Hematopoietic multipotent progenitor cell (in vitro differentiated cells): ENCODE measurements at places on chromosomes 6 and 20.
A peak's percentile ranks its signal among the peaks of the same experiment; 100 is the strongest.

- DNase-seq: no peak
These were observed 8.1 kb downstream of the HLA-DRB1 start for GRCh38 chr6:32581315-32582095.

DNA sequence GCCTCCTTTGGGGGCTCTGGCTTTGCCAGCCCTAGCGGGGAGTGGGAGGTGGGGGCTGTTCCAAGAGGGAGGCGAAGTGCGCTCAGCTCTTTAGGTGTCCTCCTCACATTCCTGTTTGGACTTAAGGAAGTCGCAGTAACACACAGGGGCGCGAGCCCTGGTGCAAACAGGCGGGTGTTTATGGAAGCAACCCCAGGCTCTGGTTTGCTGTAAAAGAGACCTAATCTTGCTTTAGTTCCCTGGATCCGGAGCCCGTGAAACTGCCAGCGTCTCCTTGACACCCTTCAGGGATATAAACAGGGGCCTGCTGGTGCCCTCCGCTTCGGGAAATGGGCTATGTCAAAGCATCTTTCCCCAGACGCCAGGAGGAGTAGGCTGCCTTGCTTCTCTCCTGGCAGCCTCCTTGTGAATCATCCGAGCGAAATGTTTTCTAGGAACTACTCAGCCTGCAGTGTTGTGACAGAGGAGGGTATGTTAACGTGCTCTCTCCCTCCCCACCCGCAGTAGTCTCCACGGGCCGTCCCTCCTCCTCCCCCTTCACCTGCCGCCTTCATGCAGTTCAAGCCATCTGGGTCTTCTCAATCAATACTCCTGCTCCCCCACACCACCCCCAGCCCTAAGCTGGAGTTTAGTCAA is 168.0 kb upstream of the LRFN2 start:
- DNase-seq: no peak

DNA sequence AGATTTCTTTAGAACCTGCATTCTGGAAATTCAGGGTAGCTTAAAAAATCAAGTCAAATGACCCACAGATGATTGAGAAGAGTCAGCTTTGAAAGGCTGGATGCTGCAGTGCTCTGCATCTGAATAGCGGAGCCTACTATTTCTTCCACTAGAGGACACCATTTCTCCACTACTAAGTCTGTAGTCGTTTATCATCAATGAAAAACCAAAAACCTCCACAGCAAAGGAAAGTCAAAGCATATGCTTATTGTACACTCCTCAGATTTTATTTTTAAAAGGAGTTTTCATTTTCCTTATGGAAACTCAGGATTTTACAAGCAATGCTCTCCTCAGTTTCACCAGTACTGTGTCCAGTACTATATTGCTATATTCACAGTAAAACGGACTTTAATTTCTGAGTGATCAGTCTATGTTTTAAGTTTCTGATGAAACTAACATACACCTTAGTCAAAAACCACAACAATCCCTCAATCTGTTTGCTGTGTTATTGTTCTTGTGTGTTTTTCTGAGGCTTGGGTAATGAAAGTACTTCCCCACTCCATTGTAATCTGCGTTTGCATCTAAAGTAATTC is 50.5 kb upstream of the ENPP5 start:
- DNase-seq: peak; percentile 39

- no peak for DNase-seq
These were observed 680.4 kb upstream of the MAP3K7 start for GRCh38 chr6:91267246-91267645.

DNA sequence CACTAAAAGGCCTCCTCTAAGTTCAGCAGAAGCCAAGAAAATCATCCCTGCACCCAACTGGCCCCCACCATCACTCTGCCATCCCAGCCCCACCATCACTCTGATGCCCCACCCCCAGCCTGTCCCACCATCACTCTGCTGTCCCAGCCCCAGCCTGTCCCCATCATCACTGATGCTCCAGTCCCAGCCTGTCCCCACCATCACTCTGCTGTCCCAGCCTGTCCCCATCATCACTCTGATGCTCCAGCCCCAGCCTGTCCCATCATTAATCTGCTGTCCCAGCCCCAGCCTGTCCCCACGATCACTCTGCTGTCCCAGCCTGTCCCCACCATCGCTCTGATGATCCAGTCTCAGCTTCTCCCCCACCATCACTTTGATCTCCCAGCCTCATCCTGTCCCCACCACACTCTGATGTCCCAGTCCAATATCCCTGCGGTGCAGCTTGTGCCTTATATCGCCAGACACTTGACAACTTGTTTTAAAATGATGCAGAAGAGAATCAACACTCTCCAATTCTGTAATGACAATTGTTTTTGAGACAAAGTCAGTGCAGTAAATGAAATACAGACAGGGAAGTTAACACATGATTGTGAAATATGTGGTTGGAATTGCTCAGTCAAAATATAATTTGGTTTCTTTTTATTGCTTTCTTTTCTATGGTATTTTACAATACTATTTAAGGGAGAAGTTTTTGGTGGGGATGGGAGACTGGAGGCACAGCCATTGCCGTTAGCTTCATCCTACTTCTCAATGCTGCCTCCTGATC is 100.8 kb downstream of the TNFAIP3 start:
- peak; percentile 70 for DNase-seq

- peak; percentile 33 for DNase-seq
These were observed 16.8 kb upstream of the TAAR1 start for GRCh38 chr6:132675749-132676148.

GRCh38 chr6:150380256-150380655 is 11.4 kb downstream of the IYD start:
- DNase-seq: no peak

DNA sequence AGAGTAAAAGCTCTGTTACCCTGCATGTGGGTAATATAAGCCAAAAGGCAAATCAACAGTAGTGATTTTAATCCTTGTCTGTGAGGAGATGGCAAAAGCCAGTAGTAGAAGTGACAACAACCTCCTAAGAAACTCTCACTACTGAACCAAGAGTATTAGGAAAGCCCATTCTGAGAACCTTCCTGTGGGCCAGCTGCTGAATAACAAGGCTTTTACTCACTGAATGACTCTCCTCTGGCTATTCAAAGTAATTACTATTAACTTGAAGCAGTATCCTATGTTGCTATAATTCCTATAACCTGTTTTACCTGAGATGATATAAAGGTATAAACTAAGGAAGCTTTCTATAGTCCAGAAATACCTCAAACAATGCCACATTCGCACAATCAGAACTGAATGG is 55.1 kb downstream of the CHD6 start:
- DNase-seq: no peak

- no peak for DNase-seq
These were observed 16.9 kb downstream of the SEC23B start for GRCh38 chr20:18524646-18525045.

- DNase-seq: no peak
These were observed 16.3 kb upstream of the SDCBP2 start for GRCh38 chr20:1345030-1345755.

DNA sequence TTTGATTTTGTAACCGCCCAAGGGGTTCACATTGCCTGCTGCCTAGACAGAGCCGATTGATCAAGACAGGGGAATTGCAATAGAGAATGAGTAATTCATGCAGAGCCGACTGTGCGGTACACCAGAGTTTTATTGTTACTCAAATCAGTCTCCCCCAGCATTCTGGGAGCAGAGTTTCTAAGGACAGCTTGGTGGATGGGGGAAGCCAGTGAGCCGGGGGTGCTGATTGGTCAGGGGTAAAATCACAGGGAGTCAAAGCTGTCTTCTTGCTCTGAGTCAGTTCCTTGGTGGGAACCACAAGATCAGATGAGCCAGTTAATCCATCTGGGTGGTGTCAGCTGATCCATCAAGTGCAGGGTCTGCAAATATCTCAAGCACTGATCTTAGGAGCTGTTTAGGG is 60.0 kb upstream of the EZR start:
- no peak for DNase-seq
